ENCODE measurements at places on chromosomes 12 and 14.

- DNase-seq = no peak
These were observed 53.2 kb downstream of the TESC start for GRCh38 chr12:117046011-117046369.

DNA sequence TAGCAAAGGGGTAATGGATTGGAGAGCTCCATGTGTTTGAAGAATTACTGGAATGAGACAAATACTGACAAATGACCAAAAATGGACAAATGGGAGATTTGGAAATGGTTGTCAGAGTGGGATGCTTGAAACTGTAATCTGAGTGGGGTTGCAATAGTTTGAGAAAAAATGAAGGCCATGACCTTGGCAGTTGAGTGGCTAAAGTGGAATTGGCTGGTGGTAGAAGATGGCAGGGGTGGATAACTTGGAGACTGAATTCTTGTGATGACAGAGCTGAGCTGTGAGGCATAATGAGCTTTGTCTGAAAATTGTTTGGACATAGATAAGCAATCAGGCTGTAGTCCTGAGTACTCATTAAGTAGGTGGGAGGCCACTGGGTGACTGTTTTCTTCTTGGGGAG lies 222.5 kb upstream of the PRICKLE1 start:
- no peak for DNase-seq

DNA sequence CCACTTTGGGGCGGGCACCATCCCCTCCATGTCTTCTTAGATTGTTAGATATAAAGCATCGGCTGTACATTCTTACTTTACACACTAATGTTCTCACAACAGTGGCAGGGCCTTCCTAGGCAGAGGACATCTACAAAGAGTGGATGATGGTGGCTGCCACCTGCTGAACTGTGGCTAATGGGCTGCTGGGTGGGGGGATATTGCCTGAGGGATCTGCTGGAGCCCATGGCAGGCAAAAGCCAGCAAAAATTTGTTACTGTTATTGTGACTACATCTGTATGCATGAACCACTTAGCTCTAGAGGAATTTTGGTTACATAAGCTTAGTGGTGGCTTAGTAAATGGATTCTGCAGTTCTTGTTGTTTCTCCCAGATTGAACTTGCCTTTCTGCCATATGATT lies 52.6 kb downstream of the DIP2B start:
- no peak for DNase-seq

DNA sequence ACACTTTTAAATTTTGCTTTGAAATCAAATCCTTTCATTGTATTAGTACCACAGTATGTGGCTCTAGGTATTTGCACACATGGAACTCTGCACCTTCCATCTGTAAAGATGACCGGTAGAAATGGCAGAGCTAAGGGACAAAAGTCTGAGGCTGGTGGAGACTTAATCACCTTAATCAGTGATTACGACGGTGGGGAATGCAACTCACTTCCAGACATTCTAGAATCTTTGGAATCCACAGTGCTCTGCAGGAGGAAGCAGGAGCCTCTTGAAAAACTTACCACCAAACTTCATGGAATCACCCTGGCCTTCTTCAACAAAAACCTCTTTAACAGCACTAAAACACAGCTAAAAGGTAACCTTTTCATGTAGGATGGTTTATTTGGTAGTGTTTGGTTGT lies 3.9 kb upstream of the DACT1 start:
- no peak for DNase-seq

GRCh38 chr12:69816082-69816481 lies 8.9 kb upstream of the MYRFL start:
- no peak for DNase-seq

- DNase-seq = peak; percentile 99
These were observed 13.6 kb upstream of the LRRC23 start for GRCh38 chr12:6890789-6891645.

DNA sequence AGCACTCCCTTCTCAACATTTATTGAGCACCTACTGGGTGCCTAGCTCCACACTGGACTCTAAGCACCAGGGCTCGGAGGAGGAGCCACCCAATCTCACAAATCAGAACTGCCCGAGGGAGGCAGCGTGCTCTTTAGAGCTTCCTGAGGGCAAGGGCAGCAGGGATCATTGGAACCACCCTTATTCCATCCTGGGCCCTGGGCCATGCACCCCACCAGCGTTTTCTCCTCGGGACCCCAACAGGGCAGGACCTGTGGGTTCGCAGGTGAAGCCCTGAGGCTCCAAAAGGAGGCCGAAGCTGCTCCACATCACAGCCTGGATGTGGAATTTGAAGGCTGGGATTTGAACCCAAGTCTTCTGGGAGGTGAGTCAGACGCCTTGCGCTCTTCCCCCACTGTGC lies 15.4 kb downstream of the TMEM119 start:
- no peak for DNase-seq

DNA sequence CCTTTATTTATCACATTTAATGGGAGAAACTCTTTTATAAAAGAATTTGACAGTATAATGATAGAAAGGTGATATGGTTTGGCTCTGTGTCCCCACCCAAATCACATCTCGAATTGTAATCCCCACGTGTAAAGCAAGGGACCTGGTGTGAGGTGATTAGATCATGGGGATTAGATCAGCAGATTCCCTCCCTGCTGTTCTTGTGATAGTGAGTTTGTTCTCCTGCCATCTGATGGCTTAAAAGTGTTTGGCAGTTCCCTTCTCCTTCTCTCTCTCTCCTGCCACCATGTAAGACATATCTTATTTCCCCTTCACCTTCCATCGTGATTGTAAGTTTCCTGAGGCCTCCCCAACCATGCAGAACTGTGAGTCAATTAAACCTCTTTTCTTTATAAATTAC lies 1110.3 kb downstream of the FLRT2 start:
- no peak for DNase-seq

DNA sequence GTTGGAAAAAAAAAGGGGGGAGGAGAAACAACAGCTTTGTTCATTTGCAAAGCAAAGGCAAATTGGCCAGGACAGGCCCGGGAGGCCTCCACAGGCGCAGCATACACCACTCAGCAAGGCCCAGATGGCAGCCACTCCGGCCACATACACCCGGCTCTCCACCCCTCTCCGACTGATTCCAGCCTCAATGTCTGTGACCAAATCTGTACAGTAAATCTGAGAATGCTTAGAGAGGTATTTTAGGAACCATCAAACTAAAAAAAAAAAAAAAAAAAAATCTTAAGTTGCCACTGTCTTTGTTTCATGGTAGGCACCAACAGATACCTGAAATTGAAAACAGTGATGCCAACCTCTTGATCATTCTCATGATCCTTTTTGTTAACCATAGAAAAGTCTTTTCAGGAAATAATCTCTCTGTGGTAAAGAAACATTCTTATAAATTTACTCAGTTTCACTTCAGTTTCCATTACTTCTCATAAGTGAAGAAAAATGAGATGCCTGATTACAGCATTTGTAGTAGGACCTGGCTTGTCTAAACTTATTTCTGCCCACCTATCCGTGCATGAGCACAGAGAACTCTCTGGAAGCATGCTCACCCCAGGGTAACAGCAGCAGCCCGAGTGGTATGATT lies 20.2 kb downstream of the VPS37B start:
- no peak for DNase-seq

- no peak for DNase-seq
These were observed 126.7 kb upstream of the BTG1 start for GRCh38 chr12:92272061-92272964.

DNA sequence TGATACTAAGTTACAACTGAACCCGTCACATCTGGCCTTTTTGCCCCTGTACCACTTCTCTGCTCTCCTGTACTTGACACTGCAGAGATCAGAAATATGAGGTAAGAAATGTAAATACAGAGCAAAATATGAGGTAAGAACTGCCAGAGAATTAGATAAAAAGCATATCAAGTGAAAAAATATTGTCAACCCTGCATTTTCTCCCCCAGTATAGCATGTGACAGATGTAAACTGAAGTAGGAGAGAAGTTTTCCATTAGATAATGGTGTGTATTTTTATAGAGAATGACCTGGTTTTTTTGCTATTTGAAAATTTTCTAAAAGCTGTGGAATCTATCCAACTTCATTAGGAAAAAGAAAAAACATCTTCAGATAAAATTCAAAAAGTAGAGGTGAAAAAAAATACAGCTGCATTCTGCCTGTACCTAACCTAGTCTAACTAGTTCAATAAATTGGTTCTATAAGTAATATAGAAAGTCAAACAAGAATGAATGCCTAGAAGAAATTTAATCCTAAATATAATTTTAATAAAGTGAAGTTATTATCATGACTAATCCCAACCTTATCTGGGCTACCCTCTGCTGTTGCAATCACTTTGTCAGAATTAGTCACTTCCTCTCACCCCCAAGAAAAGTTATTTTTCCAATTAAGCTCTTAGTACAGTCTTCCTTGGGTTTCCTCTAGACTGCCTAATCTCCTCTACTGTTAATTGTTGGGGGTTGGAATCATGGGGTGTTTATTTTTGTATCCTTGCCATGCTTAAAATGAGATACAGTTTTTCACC lies 210.0 kb downstream of the RASSF9 start:
- no peak for DNase-seq

DNA sequence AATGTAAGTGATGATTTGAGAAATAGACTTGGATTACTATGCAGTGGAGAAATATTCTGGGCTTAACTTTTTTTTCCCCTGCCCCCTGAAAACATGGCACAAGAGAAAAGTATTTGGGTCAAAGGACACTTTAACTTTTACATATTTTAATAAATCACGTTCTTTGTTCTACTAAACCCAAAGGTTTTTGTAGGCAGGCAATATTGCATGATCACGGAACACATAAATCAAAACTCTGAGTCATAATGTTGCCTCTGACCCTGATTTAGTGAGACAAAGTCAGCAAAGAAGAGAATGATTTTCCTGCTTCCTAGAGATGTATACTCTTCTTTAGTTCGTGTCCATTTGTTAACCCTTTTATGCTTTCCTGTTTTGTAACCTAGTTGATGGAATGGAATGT lies 38.0 kb downstream of the ABCD2 start:
- DNase-seq = no peak

DNA sequence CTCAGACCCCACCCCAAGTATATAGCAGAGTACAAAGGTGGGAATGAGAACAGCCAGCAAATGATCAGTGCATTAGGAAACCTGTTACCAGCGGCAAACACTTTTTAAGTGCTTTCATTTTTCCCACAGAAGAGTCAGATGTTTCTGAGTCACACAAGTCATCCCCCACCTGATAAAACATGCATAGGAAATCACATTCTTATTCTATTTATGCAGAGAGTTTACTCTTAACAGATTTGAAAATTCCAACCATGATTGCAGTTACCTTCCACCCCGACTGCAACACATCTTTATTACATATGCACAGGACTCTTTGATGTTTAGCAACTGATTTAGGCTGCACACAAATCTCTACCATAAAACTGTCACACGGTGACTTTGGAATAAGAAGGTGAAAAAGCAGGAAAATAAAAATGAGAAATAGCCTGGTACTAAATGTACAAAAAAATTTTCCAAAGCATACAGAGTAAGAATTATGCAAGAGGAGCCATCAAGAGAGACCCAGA lies 236.4 kb downstream of the PAWR start:
- DNase-seq = no peak

GRCh38 chr12:109870648-109871047 lies 9.7 kb downstream of the GLTP start:
- no peak for DNase-seq

- DNase-seq = no peak
These were observed 6.6 kb downstream of the NCKAP5L start for GRCh38 chr12:49821373-49822287.

- DNase-seq = no peak
These were observed 1.1 kb downstream of the RHNO1 start for GRCh38 chr12:2877953-2878732.

GRCh38 chr12:31876568-31877424 lies 82.4 kb upstream of the RESF1 start:
- no peak for DNase-seq

- DNase-seq = no peak
These were observed 1.3 kb downstream of the DDX51 start for GRCh38 chr12:132142679-132143335.

- DNase-seq = no peak
These were observed 41.2 kb upstream of the CRY1 start for GRCh38 chr12:107134558-107134957.

DNA sequence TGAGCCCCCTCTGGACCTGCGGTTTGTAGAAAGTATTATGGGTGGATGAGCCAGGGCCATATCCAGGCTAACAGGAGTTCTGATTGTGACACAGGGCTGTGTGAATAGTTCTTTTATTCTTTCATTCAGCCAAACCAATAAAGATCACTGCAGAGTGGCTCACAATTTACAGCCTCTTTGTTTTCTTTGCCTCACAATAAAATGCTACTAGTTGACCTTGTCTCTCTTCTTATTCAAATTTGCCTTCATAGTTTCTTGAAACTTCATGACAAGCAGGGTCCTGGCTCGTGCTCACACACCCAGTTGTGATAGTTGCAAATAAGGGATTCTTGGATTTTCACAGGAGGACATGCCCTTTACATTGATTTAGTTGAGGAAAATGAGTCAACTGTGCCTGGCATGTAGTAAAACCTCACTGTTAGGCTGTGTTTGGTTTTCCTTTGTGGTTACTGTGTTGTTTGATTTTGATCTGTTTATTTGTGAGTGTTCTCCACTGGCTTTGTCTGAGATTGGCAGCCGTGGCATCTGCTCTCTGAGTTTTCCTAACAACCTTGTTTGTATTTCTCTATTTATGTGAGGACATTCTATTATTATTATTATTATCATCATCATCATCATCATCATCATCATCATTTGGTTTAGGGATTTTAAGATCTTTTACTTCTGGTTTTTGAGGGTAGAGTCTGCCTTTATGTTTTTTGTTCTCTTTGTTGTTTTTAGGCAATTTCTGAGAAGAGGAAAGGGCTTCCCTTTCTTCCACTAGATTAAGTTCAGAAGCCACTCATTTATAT lies 2.7 kb upstream of the KRT6B start:
- peak; percentile 5 for DNase-seq

DNA sequence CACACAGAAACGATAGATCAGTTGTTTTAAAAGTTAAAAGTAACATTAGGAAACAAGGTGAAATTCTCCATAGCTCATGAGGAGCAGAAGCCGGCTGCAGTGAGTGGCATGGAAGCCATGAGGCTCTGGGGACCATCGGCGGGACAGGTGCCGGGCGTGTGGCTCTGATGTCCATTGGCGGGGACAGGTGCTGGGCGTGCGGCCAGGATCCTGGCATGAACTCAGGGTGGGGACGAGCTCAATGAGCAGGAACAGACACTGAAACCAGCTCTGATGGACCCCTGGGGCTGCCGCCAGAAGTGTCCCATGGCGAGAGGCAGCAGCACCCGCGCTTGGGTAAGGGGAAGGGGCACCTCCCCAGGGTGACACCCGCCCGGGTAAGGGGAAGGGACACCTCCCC lies 75.1 kb downstream of the NOC4L start:
- DNase-seq = no peak

GRCh38 chr14:31578266-31578665 lies 17.1 kb downstream of the NUBPL start:
- no peak for DNase-seq

DNA sequence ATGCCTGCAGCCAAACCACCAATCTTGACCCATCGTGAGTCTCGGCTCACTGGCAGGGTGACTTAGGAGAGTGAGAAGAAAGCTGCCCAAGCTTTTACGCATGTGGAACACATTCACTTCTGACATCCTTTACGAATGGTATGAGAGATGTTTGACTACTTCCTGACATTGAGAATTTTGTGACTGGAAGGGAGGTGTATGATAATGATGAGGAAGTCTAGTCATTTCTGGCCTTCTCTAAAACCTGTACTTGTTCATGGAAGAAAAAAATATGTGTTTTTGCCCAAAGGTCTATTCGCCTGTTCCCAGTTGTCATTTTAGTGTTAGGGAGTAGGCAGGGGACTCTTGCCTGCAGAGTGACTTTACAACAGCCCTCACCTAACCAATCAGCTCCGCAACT lies 227.2 kb upstream of the ATP2B1 start:
- no peak for DNase-seq

GRCh38 chr14:37681486-37681885 lies 86.1 kb downstream of the TTC6 start:
- DNase-seq = no peak

GRCh38 chr12:121810833-121811433 lies 7.1 kb downstream of the SETD1B start:
- DNase-seq = no peak
